Glutamatergic neuron (in vitro differentiated cells): ENCODE measurements at places on chromosomes 2 and 18. TPM values are rescaled to one million over a fixed set of nuclear protein-coding genes. Genes with fewer than 3 reads are reported as not detected.

Gene PAX8
- total RNA-seq: 1.4 TPM

GRCh38 chr18:69233465-69234054 lies 167.1 kb upstream of the DOK6 start:
- H3K4me3 ChIP-seq: no peak overlapping the region
- H3K36me3 ChIP-seq: no peaks in the 10 kb centered on the region
- no peak overlapping the region for H3K27ac ChIP-seq
- H3K4me1 ChIP-seq: no peaks in the 10 kb centered on the region
- no peak for DNase-seq

Gene TEX44
- total RNA-seq: not detected

DNA sequence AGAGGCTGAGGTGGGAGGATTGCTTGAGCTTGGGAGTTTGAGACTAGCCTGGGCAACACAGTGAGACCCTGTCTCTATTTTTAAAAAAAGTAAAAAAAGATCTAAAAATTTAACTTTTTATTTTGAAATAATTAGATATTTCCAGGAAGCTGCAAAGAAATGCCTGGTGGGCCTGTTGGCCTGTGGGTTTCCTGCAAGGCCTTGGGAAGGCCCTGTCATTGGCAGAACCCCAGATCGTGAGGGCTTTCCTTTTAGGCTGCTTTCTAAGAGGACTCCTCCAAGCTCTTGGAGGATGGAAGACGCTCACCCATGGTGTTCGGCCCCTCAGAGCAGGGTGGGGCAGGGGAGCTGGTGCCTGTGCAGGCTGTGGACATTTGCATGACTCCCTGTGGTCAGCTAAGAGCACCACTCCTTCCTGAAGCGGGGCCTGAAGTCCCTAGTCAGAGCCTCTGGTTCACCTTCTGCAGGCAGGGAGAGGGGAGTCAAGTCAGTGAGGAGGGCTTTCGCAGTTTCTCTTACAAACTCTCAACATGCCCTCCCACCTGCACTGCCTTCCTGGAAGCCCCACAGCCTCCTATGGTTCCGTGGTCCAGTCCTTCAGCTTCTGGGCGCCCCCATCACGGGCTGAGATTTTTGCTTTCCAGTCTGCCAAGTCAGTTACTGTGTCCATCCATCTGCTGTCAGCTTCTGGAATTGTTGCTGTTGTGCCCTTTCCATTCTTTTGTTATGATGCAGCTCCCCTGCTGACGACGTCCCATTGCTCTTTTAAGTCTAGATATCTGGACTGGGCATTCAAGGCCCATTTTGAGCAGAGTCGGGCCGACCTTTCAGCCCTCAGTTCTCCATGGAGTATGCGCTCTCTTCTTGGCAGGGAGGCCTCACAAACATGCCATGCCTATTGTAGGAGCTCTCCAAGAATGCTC lies 6.6 kb downstream of the PROC start:
- no peak overlapping the region for H3K4me3 ChIP-seq
- peaks cover 4% of the 10 kb centered on the region for H3K36me3 ChIP-seq
- no peak overlapping the region for H3K27ac ChIP-seq
- no peak for DNase-seq
- no peaks in the 10 kb centered on the region for H3K4me1 ChIP-seq
- H3K27me3 ChIP-seq: peaks cover 15% of the 10 kb centered on the region

GRCh38 chr2:70647873-70648481 lies 94.4 kb upstream of the TGFA start:
- H3K27me3 ChIP-seq: peaks cover 2% of the 10 kb centered on the region
- peak; percentile 88 for DNase-seq
- no peak overlapping the region for H3K27ac ChIP-seq
